ENCODE measurements at places on chromosomes 6 and 20.

DNA sequence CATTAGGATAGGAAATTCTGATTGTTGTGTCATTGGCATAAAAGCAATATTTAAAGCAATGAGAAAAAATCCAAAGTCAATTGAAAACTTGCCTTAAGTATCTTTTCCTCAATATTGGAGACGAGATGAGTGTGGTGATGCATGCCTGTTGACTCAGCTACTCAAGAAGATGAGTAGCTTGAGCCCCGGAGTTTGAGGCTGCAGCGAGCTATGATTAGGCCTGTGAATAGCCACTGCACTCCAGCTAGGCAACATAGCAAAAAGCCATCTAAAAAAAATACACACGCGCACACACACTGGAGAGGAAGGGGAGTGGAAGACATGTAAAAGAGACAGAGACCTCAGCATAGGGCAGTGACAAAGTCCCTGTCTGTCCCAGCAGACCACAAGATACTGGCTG, 9.7 kb upstream of the MARCKS start:
- no peak for DNase-seq
- no peaks in the 10 kb centered on the region for H3K4me1 ChIP-seq
- H3K27me3 ChIP-seq = peaks cover 31% of the 10 kb centered on the region
- no peaks in the 10 kb centered on the region for H3K36me3 ChIP-seq

DNA sequence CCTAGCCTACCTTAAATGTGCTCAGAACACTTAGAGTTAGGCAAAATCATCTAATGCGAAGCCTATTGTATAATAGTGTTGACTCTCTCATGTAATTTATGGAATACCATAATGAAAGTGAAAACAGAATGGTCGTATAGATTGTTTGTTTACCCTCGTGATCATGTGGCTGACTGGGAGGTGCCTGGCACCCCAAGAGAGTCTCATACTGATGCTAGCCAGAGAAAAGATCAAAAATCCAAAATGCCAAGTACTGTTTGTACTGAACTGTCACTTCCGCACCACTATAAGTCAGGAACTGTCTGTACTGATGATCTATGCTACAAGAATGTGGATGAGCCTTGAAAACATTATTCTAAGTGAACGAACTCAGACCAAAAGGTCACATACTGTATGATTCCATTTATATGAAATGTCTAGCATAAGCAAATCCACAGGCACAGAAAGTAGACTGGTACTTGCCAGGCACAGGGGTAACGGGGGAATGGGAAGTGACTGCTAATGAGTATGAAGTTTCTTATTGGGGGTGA, 22.4 kb downstream of the ZMYND8 start:
- no peak for DNase-seq
- peak overlapping the region; percentile 90 for H3K27ac ChIP-seq
- no peaks in the 10 kb centered on the region for H3K27me3 ChIP-seq
- peaks cover 45% of the 10 kb centered on the region for H3K4me1 ChIP-seq
- peaks cover 13% of the 10 kb centered on the region for H3K36me3 ChIP-seq

GRCh38 chr20:63402181-63402859, 41.2 kb upstream of the CHRNA4 start:
- H3K36me3 ChIP-seq = no peaks in the 10 kb centered on the region
- no peak overlapping the region for H3K27ac ChIP-seq
- no peaks in the 10 kb centered on the region for H3K27me3 ChIP-seq
- no peak for DNase-seq
- no peak overlapping the region for H3K4me3 ChIP-seq
- no peaks in the 10 kb centered on the region for H3K4me1 ChIP-seq

GRCh38 chr6:106000935-106001334, 85.2 kb upstream of the PRDM1 start:
- H3K36me3 ChIP-seq = no peaks in the 10 kb centered on the region
- H3K27me3 ChIP-seq = no peaks in the 10 kb centered on the region
- no peaks in the 10 kb centered on the region for H3K4me1 ChIP-seq
- no peak overlapping the region for H3K27ac ChIP-seq
- H3K4me3 ChIP-seq = no peak overlapping the region

GRCh38 chr6:43477235-43478007, at the start of gene TJAP1:
Gene TJAP1 (plus strand): TSS chr6:43477570. CDS start chr6:43499002, 21,432 bp downstream.
- peak within 1 kb of the TSS; percentile 97 for H3K4me3 ChIP-seq
- no peaks in the 10 kb centered on the region for H3K27me3 ChIP-seq
- peak within 1 kb of the TSS; percentile 99 for H3K27ac ChIP-seq
- peaks cover 11% of the 10 kb centered on the region for H3K36me3 ChIP-seq
- H3K4me1 ChIP-seq = peaks cover 38% of the 10 kb centered on the region

- DNase-seq = no peak
- H3K27ac ChIP-seq = no peak overlapping the region
- H3K27me3 ChIP-seq = peaks cover 66% of the 10 kb centered on the region
- peaks cover 14% of the 10 kb centered on the region for H3K4me1 ChIP-seq
Observed at GRCh38 chr6:148565930-148566663, 180.7 kb upstream of the UST start.

DNA sequence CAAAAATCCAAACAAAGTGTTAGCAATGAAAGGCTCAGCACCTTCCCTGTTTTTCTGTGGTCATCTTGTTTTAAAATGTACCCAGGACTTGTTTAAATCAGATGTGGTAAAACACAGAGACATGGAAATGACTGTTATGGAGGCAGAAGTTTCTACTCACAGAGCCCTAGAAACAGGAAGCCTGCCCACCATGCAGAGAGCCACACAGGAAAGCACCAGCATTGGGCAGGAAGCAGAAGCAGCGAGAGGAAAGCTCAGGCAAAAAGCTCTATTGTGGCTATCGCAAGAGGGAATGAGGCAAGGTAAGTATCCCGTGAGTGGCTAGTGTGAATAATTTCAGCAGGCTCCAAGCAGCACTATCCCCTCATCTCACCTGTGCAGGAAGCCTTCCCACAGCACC, 42.8 kb downstream of the GPR6 start:
- H3K4me3 ChIP-seq = no peak overlapping the region
- peaks cover 15% of the 10 kb centered on the region for H3K27me3 ChIP-seq
- no peak overlapping the region for H3K27ac ChIP-seq
- peaks cover 5% of the 10 kb centered on the region for H3K4me1 ChIP-seq
- no peaks in the 10 kb centered on the region for H3K36me3 ChIP-seq

DNA sequence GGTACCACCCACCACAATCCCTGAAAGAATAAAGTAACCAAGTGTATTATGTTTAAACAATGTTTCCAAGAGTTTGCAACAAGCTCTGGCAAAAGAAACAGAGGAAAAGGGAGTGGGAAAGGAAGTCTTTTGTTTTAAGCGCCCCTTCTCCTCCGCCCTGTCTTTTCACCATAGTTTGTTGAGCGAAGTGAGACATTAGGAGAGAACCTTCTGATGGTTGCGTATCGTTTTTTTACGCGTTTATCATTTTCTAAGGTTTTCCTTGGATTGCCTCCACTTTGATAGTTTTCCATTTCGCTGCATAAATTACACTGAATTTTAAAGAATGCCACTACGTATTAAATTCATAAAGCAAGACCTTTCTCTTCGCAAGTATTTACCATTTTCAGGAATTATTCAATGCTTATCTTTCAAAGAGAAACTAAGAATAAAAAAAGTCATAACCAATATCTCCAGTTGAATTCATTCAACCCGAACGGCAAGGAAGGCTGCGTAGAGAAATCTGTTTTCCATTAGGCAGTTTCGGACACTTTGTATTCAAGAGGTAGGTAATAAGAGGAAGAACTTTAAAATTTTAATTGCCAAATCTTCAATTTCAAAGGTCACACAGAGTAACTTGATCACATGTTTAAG, 920 bp upstream of the EPHA7 start:
- peaks cover 30% of the 10 kb centered on the region for H3K27me3 ChIP-seq
- no peaks in the 10 kb centered on the region for H3K36me3 ChIP-seq
- no peak for DNase-seq
- H3K27ac ChIP-seq = no peak overlapping the region

GRCh38 chr20:11936157-11936556, 18.5 kb downstream of the BTBD3 start:
- no peak overlapping the region for H3K4me3 ChIP-seq
- H3K4me1 ChIP-seq = no peaks in the 10 kb centered on the region
- no peak for DNase-seq
- no peak overlapping the region for H3K27ac ChIP-seq

DNA sequence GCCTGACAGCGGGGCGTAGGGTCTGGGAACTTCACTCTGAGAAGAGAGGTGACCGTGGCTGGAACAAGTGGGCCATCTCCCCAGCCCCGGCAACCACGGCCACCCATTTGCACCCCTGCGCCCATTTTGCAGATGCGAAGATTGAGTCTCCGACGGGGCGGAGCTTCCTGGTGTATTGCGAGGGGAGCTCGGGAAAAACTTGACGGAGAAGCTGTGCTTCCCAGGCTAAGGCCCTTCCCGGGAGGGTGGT, 653 bp downstream of the ZNF335 start:
- no peaks in the 10 kb centered on the region for H3K27me3 ChIP-seq
- peak overlapping the region; percentile 85 for H3K4me3 ChIP-seq

- peak overlapping the region; percentile 89 for H3K27ac ChIP-seq
- no peaks in the 10 kb centered on the region for H3K27me3 ChIP-seq
- peaks cover 21% of the 10 kb centered on the region for H3K36me3 ChIP-seq
Observed at GRCh38 chr20:34040300-34040995, 46.7 kb downstream of the RALY start.
